ENCODE measurements at places on chromosomes 4 and X.

DNA sequence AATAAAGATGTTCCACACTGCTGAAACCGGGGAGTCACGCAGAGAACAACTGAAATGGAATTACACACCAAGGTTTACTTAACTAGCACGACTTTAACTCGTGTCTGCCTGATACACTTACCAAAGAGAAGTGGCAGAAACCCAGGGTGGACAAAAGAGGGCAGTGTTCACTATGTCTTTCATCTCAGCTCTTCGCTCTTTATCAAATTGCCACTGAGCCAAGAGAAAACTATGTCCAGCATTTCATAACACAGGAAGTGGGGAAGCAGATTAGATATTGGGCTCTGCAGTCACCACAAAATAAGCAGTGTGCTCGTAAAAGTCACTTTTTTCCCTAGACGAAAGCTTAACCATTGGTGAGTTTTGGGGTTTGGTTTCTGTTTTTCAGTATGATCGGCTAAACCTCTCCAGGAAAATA, 155.7 kb downstream of the CHIC2 start:
- DNase-seq, result no peak

DNA sequence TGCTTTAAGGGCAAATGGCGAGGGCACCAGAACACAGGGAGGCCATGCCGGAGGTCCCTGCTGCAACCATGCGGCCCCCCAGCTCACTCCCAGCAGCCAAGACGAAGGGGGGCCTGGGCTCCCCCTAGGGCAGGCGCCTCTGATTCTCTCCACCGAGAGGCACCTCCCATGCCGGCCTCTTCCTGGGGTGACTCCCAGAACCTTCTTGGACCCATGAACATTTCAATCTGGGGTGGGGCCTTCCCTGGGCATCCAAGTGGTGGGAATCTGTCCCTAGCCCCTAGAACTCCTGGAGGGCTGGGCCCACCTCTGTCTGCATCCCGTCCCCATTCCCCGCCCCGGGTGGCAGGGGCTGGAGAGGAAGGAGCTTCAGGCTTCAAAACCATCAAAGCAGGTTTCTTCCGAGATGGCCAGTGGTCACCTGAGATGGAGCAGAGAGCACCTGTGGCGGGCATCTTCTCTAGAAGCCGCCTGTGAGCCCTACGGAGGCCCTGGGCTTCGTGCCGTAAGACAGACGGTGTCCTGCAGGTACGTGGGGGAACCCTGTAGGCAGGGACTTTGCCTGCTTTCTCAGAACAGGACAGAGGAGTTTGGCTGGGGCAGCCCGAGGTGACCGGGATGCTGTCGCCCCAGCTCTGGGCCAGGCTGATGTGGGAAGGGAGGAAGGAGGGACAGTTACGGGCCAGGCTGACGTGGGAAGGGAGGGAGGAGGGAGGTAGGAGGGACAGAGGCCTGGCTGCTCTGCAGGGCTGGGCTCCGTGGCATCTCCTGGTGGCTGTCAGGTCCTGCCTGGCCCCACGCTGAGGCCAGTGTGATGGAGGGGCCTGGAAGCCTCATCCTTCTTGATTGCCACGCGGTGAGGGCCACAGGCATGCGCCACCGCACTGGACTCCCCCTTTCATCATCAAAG, 6.8 kb upstream of the SLC25A6 start:
- no peak for DNase-seq

DNA sequence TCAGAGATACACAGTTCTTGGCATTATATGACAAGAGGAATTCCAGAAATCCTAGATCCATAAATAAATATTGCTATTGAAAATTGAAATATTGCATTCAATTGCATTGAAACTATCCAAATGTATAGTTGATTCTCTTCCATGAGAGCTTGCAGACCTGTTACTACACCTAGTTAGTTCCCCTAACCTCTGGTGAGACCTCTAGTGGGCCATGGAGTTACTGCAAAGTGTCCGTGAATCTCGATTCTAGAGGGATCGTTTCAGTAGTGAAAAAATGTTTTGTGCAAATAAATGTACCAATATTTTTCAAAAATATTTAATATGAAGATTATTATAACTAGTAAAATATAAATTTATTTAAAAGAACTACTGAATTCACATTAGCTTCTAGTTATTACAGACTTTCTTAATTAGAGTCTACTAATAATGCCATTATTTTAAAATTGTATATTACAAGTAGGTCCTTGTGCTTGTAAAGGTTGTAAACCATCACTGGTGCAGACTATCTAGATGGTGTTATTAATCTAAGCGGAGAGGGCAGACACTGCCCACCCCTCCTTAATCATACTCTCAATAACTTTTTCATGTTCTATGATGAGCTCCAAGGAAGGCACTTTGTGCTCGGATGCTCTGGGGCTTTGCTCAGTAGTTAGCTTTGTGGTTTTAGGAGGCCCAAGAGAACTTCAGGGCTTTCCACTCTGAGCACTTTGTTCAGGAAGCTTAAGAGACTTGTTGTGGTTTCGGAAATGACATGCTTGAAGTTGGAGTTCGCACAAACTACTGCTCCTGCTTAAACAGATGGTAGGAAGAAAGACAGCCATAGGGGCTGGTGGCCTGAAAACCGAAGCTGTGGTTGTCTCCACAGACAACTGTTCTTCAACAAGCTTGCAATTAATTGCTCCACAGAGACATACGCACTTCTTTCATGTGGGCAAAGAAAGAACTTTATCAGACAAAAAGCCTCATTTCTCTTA, 42.8 kb downstream of the IL21 start:
- DNase-seq, result peak; percentile 25

DNA sequence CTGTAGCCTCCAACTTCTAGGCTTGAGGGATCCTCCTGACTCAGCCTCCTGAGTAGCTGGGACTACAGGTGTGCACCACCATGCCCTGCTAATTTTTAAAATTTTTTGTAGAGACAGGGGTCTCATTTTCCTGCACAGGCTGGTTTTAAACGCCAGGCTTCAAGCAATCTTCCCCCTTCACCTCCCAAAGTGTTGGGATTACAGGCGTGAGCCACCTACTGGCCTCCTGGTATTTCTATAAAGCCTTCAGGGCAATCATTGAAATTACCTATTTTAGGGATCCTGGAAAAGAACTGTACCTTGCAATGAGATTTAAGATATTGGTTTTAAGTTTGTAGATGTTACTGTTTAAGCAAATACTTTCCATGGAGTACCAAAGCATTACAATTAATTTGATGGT, 13.5 kb upstream of the PLS3 start:
- DNase-seq, result no peak

GRCh38 chr4:88130003-88130402, 28.4 kb downstream of the ABCG2 start:
- DNase-seq, result no peak

GRCh38 chr4:118758293-118758692, 73.1 kb downstream of the METTL14 start:
- no peak for DNase-seq

DNA sequence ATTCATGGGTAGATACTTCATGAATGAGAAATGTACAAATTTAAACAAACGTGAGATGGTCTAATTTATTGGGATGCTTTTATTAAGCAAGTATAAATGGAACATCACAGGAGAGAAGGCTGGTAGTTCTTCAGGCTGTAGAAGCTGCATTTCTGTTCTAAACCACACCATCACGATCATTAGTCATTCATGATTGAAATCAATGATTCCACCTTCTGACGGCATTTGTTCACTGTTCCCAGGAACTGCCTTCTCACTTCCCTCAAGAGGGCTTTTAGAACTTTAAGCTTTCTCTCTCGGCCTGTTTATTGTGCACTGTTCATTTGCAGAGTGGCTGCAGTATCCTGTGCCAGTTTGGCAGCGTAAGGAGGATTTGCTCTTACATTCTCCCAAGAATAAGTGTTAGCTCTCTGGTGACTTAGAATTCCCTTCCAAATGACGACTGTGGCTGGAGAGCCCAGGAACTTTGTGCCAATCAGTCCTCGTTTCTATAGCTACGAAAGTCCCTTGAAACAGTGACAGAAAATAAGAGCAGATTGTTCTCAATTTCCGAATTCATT, 54.7 kb downstream of the MFAP3L start:
- no peak for DNase-seq

DNA sequence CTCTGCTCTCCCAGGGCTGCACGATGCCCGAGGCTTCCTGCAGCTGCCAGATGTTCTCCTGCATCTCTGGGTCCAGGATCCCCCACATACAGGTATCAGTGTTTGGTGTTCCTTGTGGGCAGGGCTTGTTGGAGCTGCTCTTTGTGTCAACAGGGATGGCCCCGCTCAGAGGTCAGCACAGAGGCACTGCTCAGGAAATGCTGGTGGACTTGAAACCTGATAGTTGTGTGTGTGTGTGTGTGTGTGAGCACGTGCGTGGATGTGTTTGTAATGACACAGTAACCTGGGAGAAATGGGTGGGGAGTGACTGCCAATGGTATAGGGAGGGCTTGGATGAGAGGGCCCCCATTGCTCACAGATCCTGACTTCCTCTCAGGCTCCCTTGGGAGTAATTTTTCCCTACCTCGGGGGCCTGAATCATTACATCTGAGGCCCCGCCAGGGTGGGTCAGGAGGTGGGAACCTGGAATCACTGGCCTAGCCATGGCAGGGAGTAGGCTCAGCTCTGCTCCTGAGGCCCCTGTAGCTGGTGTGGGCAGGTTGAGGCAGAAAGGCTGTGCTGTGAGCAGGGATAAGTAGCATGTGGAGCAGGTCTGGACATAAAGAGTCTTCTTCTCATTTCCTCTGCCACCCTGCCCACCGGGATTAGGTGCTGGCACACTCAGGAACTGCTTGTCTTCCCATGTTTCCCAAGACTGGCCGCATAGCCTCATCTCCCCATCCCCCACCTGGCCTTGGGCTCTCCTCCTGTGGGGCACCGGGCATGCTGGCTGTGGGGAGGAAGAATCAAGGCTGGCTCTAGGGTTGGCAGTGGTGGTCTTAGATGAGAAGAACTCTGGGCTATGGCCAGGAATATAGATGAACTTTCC, 2.5 kb upstream of the EFNB1 start:
- DNase-seq, result no peak

GRCh38 chr4:118353534-118354030, 779 bp upstream of the PRSS12 start:
- no peak for DNase-seq

GRCh38 chr4:15899511-15899910, 39.0 kb downstream of the FGFBP1 start:
- no peak for DNase-seq

GRCh38 chr4:4759883-4760282, 99.6 kb upstream of the MSX1 start:
- no peak for DNase-seq

GRCh38 chr4:93918856-93919255, 90.3 kb downstream of the ATOH1 start:
- DNase-seq, result no peak

GRCh38 chr4:86960557-86960961, 25.7 kb downstream of the AFF1 start:
- no peak for DNase-seq

DNA sequence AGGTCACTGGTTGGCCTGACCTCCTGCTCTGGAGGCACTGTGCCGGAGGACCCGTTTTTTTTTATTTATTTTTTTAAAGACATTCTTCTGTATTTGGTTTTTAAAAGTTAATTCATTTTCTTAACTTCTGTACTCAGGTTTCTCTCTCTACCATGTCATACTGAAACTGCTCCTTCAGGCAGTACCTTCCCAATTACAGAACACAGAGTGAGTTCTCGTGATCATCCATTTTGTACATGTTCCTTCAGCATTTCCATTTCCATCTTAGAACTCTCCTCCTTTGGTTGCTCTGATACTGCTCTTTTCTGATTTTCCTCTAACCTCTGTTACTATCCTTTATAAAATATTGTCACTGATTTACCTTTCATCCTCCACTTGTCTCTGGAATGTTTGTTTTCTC, 17.9 kb downstream of the UBE2K start:
- no peak for DNase-seq

DNA sequence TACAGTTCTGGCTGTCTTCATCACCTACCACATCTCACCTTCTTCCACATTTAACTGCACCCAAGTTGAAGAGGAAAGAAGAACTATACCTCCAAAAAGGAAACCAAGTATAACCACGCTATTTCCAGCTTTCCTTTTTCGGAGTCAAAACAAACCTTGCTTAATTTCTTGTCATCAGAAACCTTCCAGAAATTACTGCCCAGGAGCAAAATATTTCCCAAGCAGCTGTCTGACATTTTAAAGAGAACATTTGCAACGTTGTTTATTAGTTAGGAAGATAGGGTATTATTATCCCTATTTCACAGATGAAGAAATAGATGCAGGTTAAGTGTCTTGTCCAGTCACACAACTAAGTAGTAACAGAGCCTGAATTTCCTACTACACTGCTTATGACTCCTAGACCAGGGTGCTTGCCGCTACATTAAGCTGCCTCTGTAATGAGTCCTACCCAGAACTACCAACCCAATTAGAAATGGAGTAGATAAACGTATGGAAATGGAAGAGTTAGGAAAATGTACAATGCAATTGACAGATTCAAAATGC, 2.2 kb upstream of the ACSL4 start:
- DNase-seq, result no peak

GRCh38 chr4:3349116-3349515, 56.3 kb downstream of the RGS12 start:
- no peak for DNase-seq

- no peak for DNase-seq
Measured at GRCh38 chr4:173261052-173261451, 73.1 kb downstream of the HMGB2 start.

- no peak for DNase-seq
Measured at GRCh38 chr4:1250921-1251772, 2.2 kb upstream of the CTBP1 start.

- no peak for DNase-seq
Measured at GRCh38 chr4:55807556-55807955, 12.0 kb upstream of the EXOC1L start.

Data from activated T-helper 1 cell treated with anti-CD3 and anti-CD28 coated beads, Interleukin-2, amount 50 U/mL, for 16 hours (primary cell).